ENCODE measurements at places on chromosomes 5 and 9.

- DNase-seq, result no peak
Observed at GRCh38 chr5:166276006-166276405, 2015.4 kb upstream of the WWC1 start.

DNA sequence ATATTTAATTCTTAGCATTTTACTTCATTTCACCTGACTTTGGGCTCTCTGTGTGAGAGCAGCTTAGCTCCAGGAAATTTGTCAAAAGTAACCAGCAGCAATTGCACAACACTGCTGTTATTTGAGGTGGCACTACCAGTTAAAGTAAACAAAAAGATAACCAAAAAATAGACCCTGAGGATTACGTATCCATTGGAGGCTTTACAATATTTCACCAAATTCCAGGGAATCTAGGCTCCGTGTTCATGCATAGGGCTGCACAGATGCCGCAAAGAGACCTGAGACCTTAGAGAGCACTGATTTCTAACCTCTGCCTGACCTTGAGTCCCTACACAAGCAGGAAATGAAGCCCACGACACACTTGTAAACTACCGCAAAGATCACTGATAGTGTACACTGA is 1392.7 kb upstream of the CDH6 start:
- no peak for DNase-seq

DNA sequence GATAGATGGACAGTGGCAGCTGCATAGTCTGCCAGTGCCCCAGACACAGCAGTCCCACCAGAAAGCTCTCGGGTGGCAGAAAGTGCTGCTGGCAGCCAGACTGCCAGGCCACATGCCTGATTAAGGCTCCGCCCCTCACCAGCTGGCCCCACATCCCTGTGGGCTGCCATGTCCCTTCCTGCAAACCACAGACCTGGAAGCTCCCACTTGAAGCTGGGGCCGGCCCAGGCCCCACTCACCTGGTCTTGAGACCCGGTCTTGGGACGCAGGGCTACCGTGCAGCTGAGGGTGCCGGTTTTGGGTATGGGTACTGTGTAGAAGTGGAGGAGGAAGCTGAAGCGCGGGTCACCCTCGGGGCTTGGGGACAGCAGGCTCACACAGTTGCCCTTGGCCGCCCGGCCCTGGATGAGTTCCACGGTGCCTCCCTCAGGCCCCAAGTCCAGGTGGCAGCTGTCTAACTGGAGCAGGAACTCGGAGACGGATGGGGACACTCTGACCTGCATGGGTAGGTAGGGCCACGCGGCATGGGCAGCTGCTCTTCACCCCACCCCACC is 15.3 kb downstream of the FPGS start:
- DNase-seq, result no peak

DNA sequence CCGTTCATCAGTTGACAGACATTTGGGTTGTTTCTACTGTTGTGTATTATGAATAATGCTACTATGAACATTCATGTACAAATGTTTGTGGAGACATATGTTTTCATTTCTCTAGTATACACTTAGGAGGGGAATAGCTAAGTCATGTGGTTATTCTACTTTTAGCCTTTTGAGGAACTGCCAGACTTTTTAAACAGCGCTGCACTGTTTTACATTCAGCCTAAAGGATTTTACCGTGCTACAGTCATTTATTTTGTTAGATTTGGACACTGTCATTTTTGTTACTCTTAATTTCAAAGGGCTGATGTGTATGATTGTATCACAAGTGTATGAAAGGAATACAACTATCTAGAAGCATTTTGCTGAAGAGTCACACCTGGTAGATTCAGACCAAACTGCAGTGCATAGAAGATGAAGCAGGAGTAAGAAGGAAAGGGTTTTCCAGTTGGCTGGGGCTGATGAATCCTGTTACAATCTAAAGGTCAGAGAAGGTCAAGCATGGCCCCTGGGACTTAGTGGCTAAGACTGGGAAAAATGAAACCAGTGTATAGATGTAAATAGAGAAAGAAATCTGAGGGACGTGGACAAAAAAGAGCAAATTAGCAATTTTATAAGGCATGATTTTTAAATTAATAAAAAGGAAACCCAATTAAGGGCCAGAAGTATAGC is 509.7 kb downstream of the PSAT1 start:
- no peak for DNase-seq

DNA sequence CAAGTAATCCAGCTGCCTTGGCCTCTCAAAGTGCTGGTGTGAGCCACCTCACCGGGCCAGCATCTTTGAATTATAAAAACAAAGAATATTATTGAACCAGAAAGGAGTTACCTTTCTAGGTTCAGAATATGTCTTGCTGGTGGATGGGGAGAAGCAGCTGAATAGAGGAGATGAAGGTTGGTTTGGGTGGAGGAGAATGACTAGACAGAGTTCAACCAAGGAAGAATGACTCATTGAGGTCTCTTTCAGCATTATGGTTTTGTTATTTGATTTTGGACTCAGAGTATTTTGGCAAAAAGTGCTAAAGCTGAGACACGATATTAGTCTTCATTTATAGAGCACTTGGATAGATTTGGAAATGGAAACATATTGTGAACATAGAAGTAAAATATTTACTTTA is 75.2 kb upstream of the MPDZ start:
- DNase-seq, result peak; percentile 30

DNA sequence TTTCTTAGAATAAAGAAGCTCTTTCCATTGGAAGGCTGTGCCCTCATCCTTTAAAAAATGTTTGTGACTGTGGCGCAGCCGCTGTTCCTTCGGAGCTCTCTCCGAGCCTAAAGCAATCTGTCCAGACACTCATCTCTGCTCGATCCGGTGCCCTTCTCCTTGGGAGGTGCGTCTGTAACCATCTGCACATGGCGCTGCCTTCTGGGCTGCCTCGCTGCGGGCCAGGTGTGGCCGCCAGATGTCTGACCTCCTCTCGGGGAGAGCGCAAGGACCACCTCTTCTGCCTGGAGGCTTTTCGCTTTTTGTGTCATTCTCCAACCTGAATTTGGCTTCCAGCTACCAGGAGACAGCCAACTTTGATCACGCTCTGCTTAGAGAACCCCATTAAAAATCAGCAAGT is 153.4 kb upstream of the PTCH1 start:
- no peak for DNase-seq

GRCh38 chr9:125977223-125977622 is 230.1 kb downstream of the PBX3 start:
- DNase-seq, result peak; percentile 9

DNA sequence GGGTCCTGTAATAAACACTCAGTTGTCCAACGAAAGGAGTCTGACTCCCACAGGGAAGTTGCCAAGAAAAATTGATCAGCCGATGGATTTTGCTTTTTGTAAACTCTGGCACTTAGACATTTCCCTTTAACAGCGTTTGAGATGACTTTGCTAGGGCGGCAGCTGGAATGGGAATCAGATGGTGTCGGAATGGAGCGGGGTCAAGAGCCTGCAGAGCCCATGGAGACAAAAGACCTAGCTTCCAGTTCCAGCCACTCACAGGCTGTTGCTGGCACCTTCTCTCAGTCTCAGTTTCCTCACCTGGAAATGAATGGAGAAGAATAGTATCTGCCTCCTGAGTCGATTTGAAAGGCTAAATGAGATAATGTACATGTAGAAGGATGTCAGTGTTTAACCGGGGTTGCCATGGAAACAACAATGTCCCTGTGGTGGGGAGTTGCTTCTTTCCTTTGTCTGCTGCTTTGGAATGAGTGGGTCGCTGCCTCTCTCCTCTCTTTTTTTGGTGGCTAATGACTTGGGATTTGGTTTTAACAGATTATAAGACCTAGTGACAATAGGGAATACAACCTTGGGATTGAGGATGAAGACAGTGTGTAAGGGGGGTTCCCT is 137.4 kb downstream of the GAS1 start:
- no peak for DNase-seq

DNA sequence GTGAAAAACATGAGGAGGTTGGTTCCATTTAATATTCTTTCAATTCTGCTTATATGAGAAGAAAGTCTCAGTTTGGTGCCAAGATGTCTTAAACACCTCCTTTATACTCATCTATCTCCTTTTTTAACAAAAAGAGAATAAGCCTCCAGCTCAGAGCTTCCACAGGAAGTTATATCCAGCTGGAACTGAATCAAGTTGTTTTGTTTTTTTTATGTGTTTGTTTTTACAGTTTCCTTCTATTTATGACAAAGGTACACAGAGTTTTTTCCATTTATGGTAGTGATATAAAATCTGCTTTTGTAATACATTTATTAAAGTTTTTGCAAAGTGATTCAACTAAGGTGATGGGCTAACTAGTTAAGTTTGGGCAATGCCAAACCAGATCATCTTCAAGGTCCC is 10.4 kb downstream of the SPARC start:
- no peak for DNase-seq

- DNase-seq, result no peak
Observed at GRCh38 chr5:68193481-68194036, 22.0 kb upstream of the PIK3R1 start.

- DNase-seq, result no peak
Observed at GRCh38 chr5:112847306-112847705, 13.8 kb upstream of the SRP19 start.

- DNase-seq, result peak; percentile 83
Observed at GRCh38 chr5:95712347-95712958, 18.7 kb upstream of the RHOBTB3 start.

- no peak for DNase-seq
Observed at GRCh38 chr9:136533775-136534157, 12.1 kb downstream of the NOTCH1 start.

DNA sequence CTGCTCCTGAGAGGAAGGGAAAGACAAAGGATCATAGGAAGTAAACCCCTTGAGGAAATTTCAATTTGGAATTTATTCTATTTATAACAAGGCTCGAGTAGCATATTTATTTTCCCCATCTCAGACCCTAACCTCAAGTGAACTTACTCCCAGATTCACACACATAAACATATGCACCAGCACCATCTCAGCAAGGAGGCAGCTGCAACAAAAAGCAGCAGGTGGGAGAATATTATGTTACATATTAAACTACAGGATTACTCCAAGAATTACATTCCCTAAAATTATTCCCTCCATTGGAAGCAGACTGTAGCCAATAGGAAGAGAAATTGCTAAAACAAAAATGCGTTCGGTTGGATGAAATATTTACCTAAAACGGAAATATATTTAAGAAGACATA is 108.4 kb upstream of the PRSS3 start:
- DNase-seq, result no peak

GRCh38 chr9:98807070-98807813 is at the start of gene GALNT12:
Gene GALNT12, plus strand, starts transcription at chr9:98807670. Its CDS starts 29 bp downstream, at chr9:98807699.
- DNase-seq, result no peak

- DNase-seq, result peak; percentile 26
Observed at GRCh38 chr9:72703574-72703973, 182.2 kb downstream of the TMC1 start.

DNA sequence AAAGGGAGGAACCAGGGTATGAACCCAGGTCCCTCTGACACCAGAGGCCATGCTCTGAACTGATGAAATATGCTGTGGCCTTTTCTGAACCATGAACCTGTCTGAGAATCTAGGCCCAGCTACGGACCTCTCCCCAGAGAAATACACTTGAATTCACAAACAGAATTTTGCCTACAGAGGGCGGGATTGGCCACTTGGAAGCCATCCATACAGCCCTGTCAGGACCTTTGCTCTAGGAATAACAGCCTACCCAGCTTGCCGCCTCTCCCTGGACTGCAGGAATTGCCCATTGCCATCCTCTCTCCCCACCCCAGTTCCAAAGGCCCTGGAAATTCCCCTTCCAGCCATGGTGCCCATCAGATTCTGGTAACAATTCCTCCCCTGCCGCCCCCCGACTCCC is 26.6 kb downstream of the MORN5 start:
- DNase-seq, result no peak

- no peak for DNase-seq
Observed at GRCh38 chr9:15842051-15842450, 289.2 kb downstream of the CCDC171 start.

DNA sequence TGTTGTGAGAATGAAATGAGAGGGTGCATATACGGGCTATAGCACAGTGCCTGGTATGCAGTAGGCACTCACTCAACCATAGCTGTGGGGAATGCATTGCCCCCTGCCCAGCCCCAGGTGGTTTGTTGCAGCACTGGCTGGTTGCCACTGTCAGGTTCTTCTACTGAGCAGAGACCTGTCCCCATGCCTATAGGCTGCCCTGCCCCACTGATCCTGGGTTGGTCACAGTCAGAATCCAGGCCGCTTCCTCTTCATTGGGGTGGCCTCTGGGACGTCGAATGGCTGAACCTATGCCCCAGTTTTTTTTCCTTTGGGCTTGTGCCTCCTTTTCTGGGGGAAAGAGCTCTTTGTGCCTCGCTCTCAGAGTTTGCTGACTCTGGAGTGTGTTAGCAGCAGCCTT is 74.6 kb downstream of the RGS3 start:
- DNase-seq, result no peak

DNA sequence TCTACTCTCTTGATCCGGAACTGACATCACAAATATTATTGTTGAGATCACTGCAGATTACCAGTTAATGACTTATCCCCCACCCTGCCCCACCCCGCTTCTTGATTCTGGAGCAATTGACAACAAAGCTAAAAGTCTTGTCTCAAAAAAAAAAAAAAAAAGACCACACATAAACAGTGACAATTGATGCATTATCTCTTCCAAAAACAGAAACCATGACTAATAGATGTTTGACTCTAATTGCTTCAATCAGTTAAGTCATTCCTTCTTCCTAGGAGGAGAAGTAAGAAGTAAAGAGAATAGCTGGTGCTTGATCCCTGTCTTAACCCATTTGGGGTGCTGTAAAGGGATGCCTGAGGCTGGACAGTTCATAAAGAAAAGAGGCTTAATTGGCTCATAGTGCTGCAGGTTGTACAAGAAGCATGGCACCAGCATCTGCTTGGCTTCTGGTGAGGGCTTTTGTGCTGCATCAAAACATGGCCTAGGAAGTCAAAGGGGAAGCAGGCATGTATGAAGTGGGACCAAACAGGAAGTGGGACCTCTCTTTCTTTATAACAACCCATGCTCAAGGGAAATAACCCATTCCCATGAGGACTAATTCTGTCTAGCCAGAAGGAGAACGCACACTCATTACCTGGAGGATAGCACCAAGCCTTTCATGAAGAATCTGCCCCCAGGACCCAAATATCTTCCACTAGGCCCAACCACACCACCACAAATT is 158.7 kb downstream of the TMEM167A start:
- DNase-seq, result no peak

DNA sequence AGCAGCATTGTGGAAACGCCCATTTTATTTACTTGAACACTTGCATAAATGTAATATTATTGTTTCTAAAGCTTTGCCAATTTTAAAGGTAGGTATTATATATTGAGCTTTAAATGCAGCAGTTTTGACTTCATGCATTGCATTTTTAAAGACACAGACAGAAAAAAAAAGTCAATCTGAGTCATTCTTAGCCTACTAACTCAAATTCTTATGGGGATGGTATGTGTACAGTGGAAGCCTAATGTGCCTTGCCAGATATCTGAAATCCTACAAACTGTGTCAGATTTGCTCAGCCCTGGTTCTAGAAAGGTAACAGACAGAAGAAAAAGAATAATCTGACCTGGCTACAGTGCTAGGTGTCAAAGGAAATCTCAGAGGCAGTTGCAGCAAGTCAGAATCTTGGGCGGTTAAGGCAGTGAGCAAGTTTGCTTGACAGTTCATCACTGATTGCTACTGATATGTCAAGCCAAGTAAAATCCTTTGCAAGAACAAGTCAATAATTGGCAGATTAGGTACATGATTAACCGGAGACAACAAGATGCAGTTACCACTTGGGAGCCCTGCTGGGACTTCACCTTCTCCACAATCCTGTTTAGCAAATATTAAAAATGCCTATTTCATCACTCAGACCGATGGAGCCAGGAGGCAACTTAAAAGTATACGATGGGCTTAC is 224.8 kb upstream of the WWC1 start:
- peak; percentile 42 for DNase-seq

Measured in fibroblast of skin of abdomen (primary cell).